ENCODE measurements at places on chromosomes 13 and 19.
A peak's percentile ranks its signal among the peaks of the same experiment; 100 is the strongest.

GRCh38 chr13:51125495-51126226 is 14.6 kb upstream of the C13orf42 start:
- peak; percentile 62 for DNase-seq

DNA sequence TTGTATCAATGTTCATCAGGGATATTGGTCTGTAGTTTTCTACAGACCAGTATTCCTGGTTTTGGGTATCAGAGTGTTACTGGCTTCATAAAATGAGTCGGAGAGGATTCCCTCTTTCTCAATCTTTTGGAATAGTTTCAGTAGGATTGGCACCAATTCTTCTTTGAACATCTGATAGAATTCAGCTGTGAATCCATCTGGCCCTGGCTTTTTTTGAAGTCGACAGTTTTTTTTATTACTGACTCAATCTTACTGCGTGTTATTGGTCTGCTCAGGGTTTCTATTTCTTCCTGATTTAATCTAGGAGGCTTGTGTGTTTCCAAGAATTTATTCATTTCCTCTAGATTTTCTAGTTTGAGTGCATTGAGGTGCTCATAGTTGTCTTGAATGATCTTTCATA is 11.4 kb downstream of the TEX26 start:
- DNase-seq: no peak

DNA sequence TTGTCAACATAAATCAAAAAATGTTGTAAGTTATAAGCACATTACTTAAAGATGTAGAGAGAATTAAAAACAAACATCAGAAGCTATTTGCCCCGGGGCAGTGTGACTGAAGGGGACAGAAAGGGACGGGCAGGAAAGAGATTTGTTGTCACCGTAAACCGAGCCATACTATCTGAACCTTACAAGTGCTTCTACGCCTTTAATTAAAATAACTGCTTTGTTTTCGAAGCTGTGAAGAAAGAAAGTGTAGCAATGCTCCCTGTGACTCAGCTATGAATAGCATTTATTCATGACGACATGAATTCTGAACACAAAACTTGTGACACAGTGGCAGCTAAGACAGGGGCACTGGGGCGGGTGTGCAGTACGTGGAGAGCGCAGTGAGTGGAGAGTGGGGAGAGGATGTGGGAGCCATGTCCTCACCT is 30.0 kb downstream of the ZNF787 start:
- DNase-seq: peak; percentile 43

DNA sequence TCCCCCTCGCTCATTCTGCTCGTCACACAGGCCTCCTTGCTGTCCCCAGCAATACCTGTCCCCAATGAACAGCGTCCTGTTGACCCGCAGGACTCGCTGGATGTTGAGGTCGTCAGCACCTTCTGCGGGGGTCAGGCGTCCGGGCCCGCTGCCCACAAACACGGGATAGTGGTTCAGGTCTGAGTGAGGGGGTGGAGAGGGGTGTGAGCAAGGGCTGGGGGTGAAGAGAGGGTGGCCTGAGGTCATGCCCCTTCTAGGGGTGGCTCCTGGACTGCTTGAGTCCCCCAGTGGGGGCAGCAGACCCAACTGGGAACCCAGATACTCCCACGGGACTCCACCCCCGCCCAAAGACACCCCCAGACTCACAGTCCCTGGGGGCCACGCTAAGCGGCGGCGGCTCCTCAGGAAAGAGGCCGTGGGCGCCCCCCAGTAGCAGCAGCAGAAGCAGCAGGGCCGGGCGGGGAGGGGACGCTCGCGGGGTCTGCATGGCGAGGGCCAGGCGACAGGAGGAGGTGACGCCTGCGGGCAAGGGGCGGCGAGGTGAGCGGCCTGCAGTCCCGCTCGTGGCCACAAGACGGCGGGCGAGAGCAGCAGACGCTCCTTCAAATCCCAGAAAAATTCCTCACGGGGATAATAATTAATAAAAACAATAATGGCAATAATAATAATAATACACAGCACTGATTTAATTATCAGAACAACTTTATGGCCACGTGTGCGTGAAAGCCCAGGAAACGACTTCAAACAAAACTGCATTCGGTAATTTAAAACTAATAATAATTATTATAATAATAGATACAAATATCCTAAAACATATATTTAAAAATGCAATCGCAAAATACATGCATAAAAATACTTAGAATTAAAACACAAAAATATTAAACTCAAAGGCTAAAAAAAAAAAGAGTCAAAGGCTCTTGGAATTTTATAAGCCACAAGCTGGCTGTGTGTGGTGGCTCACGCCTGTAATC is 1.2 kb downstream of the SEMA6B start:
- DNase-seq: peak; percentile 45

DNA sequence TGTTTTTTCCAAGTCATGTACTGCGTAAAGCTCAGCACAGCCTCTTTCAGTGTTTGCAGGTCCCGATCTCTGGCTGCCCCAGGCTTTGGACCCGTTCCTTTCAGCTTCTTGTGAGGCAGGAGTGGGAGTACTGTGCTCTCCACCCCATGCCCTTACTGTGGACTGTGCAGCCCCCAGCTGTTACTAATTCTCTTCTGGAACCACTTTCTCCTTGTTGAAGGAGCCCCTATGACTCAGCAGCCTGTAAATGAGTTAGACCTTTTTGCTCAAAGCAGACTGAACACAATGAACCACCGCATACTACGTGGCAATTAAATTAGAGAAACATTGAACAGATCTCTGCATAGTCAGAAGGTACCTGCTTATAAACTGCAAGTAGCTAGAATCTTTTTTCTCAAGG is 39.0 kb downstream of the SERTM1 start:
- no peak for DNase-seq

- DNase-seq: no peak
Measured at GRCh38 chr19:55016017-55016416, 22.0 kb downstream of the GP6 start.

GRCh38 chr19:11256189-11256588 is 6.1 kb downstream of the DOCK6 start:
- no peak for DNase-seq

- no peak for DNase-seq
Measured at GRCh38 chr19:3278294-3278693, 53.8 kb downstream of the CELF5 start.

DNA sequence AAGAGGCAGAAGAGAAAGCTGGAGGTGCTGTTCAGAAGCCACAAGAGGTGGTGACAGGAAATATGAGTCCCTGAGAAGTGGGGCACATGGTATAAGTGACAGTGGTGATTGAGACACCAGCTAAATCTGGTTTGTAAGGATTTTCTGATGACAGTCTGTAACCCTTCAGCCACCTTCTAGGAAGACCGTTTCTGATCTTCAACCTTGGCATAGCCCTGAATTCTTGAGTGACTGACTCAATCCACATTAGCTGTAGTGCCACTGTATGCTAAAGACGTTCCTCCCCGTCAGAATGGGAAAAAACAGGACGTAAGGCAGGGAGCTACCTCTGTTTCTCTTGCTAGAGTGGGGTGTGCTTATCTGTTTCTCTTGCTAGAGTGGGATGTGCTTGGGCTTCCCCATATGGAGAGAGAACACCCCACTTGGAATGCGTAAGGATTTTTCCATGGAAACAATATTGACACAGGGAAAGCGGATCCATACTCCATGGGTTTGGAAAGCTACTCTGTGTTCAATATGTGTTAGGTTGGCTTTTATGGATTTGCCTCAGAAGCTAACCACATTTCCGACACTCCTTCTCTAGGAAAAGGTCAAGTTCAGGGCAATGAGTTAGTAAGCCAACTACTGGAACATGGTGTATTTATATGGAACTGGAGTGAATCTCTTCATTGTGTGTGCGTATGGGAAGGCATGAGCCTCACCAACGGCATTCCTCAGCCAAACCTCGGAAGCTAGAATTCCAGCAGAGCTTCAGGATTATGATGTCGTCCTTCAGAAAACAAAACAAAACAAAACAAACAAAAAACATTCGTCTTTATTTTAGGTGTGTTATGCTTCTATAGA is 948.8 kb upstream of the SLC10A2 start:
- DNase-seq: peak; percentile 9

DNA sequence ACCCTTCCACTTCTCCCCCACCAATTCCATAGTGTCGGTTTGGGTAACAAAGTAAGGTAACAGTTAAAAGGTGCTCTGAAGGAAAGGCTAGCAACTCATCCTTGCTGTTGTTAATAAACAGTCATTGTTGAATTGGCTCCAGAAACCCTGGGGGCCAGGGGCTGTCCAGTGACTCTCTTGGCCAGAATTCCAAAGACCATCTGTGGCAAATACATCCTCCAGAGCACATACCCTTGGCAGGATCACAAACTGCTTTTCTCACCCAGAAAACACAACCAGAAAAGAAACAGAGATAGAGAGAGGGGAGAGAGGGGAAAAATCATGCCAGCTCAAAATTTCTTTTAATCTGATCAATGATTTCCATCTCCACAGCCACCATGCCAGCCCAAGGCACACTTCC is 22.1 kb downstream of the CACNA1A start:
- DNase-seq: no peak

GRCh38 chr19:17778968-17779929 is 15.7 kb upstream of the B3GNT3 start:
- DNase-seq: peak; percentile 66

DNA sequence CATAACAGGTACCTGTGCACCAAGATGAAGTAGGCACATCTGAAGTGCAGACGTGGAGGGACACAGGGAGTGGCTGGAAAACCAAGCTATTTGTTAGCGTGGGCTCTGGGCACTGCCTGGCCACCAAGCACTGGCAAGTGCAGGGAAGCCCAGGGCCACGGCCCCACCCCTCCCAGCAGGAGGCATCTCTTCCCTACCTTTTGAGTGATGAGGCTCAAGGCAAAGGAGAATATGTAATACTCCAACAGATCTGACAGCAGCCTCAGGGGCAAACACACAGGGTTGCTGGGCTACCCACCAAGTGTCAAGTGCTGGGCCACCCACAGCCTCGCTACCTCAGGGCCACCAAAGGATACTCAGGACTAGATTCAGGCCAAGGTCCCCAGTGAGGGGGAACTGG is 11.6 kb downstream of the TUBA3C start:
- DNase-seq: no peak

- DNase-seq: peak; percentile 88
Measured at GRCh38 chr19:41957838-41958366, 1.2 kb downstream of the RABAC1 start.

DNA sequence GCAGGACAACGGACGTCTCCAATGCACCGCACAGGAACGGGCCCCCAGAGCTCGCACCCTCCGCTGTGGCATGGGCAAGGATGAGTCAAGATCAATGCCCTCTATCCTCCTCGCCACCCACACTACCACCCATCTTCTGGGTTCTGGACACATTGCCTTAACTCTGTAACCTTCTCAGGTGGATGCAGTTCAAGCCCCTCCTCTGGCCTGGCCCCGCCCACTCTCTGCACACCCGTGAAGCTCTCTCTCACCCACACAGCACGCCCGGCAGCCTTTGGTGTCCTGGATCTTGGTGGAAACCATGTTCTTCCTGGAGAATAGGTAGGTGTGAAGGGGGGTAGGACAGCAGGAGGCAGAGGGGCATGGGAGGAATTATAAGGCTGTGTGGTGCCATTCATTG is 20.7 kb downstream of the MAP4K1 start:
- DNase-seq: no peak

DNA sequence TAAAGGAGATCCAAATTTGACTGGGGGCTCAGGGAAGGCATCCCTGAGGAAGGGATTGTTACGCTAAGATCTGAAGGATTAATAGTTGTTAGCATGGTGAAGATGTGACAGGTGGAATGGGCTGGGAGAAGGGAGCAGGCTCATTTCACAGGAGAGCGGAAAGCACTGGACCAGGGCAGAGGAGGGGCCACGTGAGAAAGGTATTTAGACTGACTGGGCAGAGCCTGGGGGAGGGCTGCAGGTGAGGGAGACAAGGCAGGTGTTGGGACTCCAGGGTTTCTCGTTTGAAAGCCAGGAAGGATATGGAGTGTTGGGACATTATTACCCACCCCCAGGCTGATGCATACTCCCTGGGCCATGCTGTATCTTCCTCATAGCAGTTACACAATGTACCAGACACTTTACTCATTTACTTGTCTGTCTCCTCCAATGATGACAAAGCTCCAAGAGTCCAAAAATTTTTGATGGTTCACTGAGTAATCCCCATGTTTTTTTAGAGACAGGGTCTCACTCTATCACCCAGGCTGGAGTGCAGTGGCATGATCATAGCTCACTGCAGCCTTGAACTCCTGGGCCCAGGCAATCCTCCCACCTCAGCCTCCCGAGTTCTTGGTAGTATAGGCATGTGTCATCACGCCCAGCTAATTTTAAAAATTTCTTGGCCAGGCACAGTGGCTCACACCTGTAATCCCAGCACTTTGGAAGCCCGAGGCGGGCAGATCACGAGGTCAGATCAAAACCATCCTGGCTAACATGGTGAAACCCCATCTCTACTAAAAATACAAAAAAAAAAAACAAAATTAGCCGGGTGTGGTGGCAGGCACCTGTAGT is 2.3 kb downstream of the TRAPPC6A start:
- no peak for DNase-seq

GRCh38 chr13:56735537-56735942 is 405.2 kb upstream of the PRR20A start:
- no peak for DNase-seq
